COR-L47 (cell line): ENCODE measurements at places on chromosomes 5 and 9.
A peak's percentile ranks its signal among the peaks of the same experiment; 100 is the strongest.

- peak; percentile 35 for DNase-seq
These were observed at the start of gene ERAP2 for GRCh38 chr5:96876292-96876850. TSS of gene ERAP2 (plus strand) at chr5:96876500. CDS start at chr5:96879686, 3,186 bp downstream.

DNA sequence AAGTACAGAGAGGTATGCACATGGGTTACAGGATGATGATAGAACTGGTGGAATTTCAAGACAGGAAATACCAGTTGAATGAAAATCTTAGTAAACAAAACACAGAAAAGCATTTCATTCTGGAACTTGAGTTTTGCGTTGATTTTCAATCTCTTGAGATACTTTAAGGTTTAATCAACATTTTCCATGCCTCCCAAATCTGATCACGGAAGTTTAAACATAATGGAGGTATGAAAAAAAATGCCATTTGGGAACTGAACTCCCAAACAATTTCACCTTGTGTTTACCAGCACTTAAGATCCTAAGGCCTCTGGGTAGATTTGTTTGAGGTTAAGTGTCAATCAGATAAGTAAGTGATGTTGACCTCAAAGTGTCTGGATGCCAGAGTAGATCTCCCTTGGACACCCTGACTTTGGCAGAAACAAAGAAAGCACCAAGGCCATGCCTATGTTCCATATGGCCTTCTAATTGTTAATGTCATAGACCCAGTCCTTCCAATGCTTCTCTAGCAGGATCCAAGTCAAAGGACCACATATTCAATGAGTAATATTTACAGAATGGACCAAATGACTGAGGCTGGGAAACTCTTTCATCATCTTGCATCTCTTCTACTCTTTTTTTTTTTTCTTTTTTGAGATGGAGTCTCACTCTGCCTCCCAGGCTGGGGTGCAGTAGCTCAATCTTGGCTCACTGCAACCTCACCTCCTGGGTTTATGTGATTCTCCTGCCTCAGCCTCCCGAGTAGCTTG lies 216.9 kb downstream of the ARRDC3 start:
- no peak for DNase-seq

DNA sequence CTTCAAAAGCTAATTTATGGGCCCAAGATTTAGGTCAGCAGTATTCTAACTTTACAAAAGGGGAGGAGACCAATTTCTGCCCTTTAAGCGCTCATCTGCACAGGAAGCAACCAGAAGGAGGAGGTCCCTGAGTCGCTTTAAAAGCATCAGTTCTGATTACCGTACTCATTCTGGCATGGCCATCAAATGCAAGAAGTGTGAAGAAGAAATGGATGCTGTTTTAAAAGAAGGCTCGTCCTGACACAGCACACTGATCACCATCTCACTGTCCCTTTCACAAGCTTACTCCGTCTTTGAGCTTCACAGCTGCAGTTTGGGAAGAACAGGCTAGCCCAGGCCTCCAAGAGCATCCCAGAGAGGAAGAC lies 17.5 kb downstream of the ZNF608 start:
- no peak for DNase-seq

DNA sequence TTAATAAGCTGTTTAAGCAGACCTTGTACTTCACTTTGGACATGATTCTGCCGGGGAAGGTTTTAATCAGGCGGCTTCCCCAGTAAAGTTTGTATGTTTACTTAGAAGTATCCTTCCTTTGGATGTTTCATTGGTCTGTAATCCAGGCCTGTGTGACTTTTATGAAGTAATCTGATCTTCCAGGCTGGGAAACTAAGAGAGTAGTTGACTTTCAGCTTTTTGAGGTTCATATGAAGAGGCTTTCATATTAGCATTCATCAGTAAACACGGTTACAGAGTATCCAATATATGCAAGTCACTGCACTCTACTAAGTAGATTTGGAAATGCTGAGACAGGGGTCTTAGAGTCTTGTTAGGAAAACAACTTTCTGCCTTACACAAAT lies 1.1 kb downstream of the DNAJC21 start:
- no peak for DNase-seq

DNA sequence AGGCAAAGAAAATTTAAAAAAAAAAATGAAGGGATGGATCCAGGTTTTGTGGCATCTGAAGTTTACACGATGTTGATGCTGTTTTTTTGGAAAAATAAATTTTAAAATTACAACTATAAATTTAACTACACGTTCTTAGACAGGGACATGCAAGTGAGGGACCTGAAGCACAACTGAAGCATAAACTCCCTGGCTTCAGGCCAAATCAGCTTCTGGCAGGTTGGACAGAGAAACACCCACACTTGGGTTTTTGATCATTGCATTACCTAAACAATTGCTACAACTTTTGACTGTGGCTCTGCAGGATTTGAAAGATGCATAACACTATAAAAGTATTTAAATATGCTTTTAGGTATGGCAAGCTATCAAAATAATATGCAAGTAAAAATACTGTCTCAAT lies 1318.3 kb upstream of the DMAC1 start:
- DNase-seq: peak; percentile 7

DNA sequence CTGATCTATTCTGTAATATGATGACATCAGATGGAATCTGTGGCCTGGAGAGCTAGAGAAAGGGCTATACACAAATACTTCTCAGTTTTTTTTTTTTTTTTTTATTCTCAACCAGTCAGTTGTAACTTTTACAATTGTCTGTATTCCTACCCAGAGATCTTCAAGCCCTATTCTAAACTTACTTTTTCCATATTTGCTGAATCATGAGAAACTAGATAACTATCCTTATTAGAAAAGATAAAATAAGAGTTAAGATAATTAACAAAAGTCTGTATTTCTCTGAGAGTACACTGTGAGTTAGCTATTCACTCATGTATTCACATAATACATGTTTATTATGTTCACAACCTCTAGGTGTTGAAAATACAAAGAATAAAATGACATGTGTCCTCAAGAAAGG lies 1575.9 kb downstream of the EFNA5 start:
- DNase-seq: no peak

DNA sequence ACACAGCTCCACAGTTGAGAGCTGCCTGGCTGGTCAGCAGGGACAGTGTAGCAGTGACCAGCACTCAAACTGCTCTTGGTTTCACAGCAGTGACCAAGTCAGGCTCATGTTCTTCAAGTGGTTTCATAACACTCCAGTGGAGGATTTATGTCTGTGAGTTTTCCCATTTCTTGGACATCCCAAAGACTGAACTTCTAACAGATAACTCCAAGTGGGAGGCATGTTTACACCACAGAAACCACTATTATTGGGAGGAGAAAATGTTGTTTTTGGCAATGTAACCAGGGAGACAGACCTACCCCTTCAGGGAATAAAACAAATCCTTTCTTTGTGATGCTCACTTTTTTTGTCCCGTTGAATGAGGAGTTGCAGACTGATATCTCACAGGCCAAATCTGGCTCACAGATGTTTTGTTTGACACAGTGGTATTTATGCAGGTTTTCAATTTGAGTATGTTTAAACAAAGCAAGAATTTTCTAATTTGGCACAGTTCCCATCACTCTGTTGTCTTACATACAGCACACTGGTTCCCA lies 141.5 kb downstream of the RMI1 start:
- peak; percentile 64 for DNase-seq

DNA sequence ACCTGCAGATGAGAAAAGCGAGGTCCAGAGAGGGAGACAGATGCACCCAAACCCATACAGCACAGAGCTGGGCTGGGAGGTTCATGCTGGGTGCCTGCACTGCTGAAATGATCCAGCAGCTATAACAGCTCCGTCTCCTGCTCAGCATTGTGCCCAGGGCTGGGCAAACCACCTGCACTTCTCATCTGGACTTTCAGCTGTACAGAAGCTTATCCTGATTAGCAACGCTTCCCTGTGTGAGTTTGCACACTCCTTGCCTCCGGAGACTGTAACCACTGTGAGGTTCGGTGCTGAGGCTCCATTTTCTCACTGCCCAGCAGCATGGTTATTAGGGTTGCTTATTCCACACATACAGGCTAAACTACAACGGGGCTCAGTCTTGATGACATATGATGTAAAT lies 326.1 kb downstream of the ASTN2 start:
- no peak for DNase-seq

DNA sequence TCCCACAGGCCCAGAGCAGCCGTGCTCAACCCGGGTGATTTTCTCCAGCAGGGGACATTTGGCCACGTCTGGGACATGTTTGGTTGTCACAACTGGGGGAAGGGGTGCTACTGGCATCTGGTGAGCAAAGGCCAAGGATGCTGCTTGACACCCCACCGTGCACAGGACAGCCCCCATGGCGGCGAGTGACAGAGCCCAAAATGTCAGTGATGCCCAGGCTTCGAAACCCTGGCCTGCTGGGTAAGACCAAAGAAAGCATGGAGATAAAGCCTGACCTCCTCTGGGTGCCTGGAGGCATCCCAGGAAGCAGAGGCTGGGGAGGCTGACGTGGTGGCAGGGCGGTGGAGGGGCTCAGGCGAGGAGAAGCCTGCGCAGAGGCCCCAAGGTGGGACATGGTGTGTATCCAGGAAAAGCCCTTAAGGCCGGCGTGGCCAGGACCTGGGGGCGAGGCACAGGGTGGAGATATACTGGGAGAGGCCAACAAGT lies 66.4 kb downstream of the ZNF354C start:
- no peak for DNase-seq

GRCh38 chr5:154117930-154118329 lies 72.6 kb upstream of the GALNT10 start:
- no peak for DNase-seq

DNA sequence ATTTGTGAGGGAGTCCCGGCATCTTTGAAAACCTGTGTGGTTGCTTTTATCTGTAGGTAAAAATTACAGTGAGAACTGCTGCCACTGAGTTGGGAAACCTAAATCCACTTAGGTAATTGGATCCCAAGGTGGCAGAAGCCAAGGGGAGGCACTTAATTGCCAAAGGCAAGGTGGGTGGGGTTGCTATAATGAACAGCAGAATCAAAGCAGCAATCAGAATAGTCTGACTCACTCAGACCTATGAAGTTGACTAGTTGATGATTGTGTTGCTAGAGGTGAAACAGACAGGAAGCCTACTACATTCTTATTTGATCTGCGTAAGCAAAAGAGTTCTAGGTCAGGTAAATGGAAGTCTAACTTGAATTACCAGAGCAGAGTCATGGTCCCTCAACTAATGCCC lies 17.3 kb upstream of the BICD2 start:
- no peak for DNase-seq

- DNase-seq: no peak
These were observed 61.2 kb downstream of the MCTP1 start for GRCh38 chr5:95223566-95224258.
